ENCODE measurements at places on chromosomes 13 and 19.
A peak's percentile ranks its signal among the peaks of the same experiment; 100 is the strongest.

DNA sequence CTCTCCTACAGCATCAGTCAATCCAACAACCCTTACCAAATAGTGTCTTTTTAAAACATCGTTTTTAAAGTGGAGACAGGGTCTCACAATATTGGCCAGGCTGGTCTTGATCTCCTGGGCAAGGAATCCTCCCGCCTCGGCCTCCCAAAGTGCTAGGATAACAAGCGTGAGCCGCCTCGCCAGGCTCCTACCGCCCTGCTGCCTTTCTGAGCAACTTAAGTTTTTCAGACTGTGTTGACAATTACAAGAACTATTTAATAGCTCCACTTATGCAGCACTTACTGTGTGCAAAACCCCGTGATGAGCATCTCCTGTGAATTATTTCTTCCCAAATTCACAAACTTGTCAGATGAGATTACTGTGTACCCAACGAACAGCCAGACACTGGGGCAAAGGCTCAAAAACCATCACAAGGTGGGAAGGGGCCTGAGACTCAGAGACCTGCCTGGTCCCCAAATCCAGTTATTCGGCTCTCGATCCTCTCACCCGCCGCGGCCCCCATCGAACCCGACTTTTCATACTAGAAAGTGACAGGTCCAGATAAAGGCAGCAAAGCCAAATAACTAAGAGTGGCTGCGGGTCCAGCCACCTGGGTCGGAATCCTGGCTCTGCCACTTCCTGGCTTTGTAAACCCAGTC is 581 bp downstream of the RPL18 start:
- no peak for DNase-seq

DNA sequence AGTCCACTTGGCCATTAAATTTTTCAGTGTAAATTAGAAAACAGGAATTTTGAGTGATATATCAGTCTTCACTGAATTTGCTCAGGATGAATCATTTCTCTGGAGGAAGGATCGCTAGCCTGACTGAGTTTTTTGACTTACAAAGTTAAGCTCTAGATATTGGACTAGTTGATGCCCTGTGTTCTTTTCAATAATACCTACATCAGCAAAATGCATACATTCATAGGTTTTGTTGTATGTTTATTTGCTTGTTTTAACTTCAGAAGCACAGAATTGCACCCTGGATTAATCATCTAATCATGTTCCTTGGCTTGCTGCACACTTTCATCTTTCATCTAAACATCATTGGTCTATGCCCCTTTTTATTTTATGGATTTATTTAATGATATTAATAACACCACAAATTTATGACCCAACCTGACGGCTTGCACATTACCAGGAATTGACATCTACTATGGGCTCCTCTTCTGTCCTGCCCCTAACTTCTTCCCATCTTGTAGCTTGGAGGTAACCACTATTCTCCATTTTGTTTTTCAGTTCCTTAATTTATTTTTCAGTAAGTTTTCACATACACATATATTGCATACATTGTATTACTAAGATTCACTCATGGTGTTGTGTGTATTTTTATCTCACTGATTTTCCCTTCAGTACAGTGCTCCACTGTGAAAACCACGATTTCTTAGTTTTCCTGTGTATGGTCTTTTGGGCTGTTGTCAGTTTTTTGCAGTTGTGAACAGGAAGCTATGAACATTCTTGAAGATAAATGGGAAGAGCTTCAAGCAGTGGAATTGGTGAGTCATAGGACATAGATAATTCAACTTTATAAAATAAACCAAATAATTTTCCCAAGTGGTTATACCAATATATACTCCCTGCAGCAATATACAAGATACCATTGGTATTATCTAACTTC is 23.3 kb downstream of the COMMD6 start:
- DNase-seq, result no peak

GRCh38 chr13:43515531-43515930 is 271.2 kb downstream of the ENOX1 start:
- no peak for DNase-seq

GRCh38 chr19:53553865-53554791 is 16.2 kb downstream of the ZNF331 start:
- peak; percentile 17 for DNase-seq

- DNase-seq, result no peak
Measured at GRCh38 chr13:44967704-44968433, 21.4 kb downstream of the NUFIP1 start.

DNA sequence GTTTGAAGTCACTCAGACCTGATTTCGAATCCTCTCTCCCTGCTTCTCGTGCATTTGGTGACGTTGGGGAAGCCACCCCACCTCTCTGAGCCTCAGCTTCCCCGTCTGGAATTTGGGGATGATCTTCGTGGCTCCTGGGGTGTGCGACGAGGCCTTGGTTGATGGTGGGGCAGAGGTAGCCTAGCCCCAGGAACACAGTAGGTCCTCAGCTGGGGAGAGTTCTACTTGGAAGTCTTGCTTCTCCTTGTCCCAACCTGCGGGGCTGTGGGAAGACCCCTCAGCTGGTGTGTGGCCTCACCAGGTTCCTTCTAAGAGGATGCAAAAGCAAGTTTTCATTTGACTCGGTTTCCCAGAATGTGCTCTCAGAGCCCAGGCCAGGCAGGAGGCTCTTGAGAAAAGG is 13.1 kb downstream of the HPN start:
- DNase-seq, result no peak

DNA sequence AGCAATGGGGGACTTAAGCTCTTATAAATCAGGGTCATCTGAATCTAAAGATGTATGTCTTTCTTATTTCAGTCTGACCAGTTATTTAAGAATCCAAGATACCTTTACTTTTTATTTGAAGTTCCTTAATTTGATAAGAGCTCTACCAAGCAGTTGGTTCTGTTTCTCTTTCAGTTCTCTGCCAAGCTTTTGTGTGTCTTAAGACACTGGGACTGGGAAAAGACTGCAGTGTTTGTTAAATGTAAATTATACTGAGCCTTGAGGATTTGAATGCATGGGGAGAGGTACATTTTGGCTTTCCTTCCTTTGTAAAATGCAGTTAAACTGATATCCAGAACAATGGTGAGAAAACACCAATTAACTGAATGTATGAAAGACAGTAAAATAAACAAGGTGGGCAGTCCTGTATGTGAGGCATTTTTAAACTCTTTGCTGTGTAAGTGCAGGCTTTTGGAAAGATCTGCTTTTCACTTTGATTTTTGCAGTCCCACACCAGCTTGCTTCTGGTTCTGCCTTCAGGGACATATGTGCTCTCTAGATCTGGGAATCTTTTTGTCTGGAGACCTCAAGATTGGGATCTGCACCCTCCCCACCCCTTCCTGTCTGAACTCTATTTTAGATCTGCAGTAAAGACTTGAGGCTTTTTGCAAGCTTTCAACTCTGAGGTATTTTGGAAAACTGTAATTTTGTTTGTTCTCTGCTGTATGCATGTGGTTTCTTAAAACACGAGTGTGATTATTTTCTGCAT is 77.6 kb downstream of the LRCH1 start:
- DNase-seq, result no peak

DNA sequence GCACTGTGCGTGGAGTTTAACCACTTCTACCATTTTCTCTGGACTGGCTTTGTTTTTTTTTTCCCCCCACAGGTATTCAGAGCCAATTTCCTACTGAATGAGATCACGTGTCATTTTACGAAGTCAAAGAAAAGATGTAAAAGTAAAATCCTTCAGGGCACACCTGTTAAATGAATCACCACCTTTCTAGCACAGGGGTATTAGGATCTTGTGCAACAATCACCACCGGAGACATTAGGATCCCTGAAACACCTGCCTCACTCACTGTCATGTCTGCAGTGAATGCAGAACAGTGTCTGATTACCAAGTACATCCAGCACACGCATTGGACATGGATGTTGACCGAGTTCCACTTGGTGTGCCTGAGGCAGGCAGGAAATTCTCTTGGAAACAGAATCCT is 17.2 kb downstream of the BRD4 start:
- DNase-seq, result peak; percentile 68

- no peak for DNase-seq
Measured at GRCh38 chr19:20840371-20840770, 64.3 kb downstream of the ZNF66 start.

DNA sequence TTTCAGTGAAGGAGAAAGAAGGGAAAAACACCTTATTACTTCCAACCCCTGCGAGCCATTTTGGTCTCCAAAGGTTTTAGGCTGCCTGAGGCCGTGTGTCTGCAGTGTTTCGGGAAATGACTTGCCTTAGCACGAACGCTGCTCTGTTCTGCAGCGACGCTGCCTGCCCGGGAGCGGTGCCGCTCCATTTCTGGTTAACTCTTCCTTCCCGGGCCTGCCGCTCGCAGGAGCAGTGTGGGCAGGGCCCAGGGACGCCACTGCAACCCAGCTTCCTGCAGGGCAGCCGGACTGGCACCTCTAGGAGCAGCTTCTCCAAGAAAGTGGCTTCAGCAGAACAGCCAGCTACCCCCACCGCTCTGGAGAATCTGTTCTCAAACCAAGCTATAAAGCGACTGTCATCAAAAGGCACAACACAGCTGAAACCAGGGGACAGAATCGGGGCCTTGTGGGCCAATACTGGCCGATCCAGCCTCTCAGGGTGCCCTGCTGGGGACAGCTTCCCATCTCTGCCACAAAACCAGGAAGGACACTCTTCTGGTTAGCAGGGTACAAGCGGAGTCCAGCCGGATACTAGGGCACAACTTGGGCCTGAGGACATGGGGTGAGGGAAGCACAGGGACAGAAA is 72.2 kb downstream of the KCTD15 start:
- DNase-seq, result no peak

GRCh38 chr13:114071991-114072390 is 60.4 kb downstream of the RASA3 start:
- no peak for DNase-seq

GRCh38 chr19:8618751-8619150 is 8.2 kb upstream of the ADAMTS10 start:
- DNase-seq, result no peak

DNA sequence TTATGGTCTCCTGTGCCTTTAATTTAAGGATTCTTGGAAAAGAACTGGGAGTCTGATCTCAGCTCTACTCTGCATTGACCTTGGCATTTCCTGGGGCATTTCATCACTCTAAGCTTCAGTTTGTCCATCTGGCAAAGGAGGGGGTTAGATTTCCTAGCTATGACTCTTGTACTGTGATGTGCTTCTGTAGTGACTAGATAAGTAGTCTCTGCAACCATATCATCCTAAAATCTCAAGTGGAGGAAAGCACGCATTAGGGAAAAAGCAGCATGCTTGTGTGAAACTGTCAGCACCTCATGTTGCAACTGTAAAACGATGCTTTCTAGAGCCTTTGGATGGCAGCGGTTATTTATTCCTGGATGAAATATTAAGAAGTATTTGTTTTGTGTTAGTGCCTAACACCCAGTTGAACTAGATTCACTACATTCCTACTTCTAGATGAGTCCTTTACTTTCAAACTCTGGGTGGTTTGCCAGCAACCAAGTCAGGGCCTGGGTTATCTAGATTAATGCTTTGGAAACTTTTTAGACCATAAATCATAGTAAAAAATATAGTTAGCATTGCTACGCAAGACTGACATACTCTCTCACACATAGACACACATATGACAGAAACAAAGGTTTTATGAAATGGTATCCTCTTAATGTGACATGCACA is 6.8 kb downstream of the WDFY2 start:
- no peak for DNase-seq

GRCh38 chr19:51326216-51327065 is 15.0 kb downstream of the IGLON5 start:
- DNase-seq, result no peak

GRCh38 chr13:45207319-45207718 is 6.5 kb upstream of the KCTD4 start:
- DNase-seq, result peak; percentile 62

- DNase-seq, result no peak
Measured at GRCh38 chr13:84917252-84917878, 881.9 kb downstream of the SLITRK6 start.

- no peak for DNase-seq
Measured at GRCh38 chr19:16048583-16048982, 27.7 kb upstream of the TPM4 start.

- DNase-seq, result no peak
Measured at GRCh38 chr13:45439008-45439407, 20.8 kb upstream of the SLC25A30 start.

DNA sequence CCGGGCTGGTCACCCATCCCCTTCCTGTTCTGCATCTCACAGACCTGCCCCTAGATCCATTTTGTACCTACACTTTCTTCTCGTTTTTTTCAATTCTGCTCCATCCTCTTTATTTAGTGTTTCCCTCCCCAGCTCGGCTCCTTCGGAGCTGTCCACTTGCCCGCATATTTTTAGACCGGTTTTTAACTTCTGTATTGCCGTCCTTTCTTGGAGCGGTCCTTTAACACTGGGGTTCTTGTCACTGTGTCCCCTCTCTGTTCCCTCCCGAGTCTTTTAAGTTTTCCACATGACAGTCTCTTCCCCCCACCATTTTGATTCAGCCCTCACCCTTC is 1.7 kb downstream of the ARHGAP35 start:
- DNase-seq, result no peak

DNA sequence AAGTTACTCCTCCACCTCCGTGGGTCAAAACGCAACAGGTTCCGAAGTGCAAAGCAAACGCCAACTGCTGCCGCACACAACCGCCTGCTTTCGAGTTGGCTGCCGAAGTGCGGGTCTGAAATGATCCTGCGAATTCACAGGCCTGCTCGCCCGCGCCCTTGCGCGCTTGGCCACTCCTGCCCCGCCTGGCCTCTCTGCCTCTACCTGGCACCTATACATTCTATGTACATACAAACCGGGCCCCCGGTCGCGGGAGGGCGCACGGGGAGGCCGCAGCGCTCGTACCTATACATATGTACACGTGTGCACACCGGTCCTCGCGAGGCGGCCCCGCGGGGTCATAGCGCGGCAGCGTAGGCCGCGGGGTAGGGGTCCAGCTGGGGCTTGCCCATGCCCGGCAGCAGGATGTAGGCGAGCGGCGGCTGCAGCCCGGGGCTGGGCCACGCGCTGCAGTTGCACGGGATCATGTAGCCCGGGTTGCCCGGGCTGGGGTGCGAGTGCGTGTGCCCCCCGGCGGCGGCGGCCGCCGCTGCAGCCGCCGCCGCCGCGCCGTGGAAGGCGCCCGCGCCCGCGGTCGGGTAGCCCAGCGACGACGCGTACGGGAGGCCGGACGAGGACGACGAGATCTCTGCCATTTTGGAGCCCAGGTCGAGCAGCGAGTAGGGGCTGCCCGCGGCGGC is 1.3 kb downstream of the SOX21 start:
- peak; percentile 20 for DNase-seq

DNA sequence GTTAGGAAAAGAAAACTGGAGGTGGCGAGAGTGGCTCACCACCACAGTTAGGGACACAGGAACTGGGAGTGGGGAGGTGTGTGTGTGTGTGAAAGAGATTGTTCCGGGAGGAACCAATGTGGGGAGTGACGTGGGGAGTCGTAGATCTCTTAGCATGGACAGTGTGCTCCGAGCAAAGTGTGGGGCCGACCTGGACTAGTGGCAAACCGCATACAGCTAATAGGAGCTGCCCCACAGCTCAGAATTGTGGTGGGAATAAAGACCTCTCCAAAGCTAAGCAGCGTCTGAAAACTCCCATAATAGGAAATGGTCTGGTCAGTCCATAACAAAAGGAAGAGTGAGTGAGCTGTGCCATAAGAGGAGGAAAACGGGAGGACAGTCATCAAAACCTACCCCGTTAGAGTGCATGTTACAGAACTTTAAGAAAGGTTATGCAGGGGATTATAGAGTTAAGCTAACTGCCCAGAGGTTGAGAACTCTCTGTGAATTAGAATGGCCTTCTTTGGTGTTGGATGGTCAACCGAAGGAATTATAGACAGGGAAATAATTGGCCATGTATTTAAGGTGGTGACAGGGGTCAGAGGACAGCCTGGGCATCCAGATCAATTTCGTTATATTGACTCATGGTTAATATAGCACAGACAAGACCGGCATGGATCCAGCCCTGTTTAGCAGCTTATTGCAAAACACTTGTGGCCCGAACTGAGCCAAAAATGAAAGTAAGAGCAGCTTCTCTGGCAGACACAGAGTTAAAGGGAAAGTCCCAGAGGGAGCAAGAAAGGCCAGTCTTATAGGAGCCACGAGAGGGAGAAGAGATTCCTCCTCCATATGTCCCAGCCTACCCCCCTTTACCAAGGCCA is 8.9 kb upstream of the SLC15A1 start:
- no peak for DNase-seq
